NCI-H69 (cell line): ENCODE measurements at places on chromosomes 2 and 18.

DNA sequence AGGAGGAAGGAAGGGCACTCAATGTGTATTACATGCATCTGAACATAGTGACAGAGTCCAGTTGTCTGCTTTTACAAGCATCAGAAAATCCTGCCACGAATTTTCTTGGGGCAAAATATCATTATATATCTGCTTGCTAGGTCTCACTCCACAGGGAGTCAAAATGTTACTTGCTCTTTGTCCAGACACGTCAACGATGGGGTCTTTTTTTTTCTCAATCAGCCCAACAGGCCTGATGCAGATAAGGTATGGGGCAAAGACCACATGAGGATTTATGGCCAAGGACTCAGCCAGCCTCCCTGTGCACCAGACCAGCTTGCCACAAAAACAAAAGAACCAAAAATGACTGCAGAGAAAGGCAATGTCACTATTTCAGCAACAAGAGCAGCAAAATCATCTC, 323.4 kb upstream of the PKDCC start:
- DNase-seq, result no peak

DNA sequence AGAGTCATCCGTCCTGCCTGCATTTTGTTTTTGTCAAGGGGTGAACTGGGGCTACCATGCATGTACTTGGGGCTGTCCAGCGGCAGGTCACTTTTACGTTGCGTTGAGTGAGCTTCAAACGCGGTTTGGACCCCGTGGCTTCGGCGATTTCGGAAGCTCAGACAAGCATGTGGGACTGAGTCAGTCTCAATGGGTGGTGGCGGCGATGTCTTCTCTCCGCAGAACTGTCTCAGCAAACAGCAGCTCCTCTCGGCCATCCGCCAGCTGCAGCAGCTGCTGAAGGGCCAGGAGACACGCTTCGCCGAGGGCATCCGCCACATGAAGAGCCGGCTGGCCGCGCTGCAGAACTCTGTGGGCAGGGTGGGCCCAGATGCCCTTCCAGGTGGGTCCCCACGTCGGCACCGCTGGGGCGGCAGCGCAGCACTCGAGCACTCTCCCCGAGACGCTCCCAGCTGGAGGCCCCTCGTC, 21.3 kb downstream of the FBLN7 start:
- DNase-seq, result no peak

- no peak for DNase-seq
Measured at GRCh38 chr2:115034801-115035200, 592.4 kb downstream of the DPP10 start.

DNA sequence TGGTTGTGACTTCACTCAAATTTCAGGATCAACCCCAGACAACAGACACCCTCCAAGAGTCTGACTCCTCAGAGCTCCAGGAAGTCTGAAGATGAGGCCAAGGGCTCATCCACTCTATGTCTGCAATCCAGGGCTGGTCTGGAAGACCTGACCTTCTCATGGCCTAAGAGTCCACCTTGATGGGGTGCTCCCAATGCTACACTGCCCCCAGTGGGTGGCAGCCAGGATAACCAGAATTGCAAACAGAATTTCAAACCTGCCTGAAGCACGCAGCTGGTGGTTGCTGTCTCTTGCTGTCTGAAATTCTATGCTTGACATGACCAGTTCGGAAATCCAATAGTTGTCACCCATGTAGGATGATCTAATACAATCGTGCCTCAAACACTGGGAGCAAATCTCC, 96.0 kb downstream of the UXS1 start:
- peak; percentile 0 for DNase-seq

GRCh38 chr2:152072011-152072410, 26.8 kb downstream of the CACNB4 start:
- no peak for DNase-seq

DNA sequence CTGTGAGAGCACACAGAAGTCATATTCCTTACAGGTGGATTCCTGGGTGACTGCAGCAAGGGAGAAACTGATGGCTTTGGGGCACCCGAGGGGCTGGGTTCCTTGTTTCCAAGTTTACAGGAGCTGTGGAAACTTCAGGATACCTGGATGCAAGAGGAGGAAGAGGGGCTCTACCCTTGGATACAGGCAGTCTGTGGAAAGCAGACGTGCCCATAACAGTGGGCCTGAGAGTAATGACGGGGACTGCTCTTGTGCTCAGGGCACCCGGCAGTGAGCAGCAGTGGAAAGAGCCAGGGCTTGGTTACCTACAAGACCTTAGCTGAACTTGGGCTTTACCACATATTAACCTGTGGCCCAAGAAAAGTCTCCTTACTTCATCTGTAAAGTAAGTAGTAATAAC, 102.2 kb upstream of the TGFA start:
- no peak for DNase-seq

DNA sequence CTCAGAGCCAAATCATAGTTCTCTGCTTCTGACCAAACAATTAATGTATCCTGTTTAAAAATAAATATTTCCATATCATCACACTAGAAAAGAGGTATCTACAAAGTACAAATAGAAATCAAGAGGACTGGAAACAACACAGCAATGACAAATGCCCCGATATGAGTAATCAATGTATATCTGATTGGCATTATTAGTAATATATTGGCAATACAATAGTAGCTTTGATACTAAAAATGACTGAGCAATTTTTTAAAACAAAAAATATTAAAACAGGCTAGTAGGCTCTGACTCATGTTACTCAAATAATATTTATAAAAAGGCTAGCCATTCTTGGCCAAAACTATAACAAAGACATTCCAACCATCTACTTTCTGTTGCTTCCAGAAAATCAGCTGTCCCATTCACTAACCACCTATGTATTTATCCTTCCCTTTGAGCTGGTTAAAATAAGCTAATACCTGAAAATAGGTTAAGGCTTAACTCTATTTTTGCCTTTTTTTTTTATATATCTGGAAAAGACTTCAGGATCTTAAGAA, 13.3 kb downstream of the PPP4R3B start:
- no peak for DNase-seq

DNA sequence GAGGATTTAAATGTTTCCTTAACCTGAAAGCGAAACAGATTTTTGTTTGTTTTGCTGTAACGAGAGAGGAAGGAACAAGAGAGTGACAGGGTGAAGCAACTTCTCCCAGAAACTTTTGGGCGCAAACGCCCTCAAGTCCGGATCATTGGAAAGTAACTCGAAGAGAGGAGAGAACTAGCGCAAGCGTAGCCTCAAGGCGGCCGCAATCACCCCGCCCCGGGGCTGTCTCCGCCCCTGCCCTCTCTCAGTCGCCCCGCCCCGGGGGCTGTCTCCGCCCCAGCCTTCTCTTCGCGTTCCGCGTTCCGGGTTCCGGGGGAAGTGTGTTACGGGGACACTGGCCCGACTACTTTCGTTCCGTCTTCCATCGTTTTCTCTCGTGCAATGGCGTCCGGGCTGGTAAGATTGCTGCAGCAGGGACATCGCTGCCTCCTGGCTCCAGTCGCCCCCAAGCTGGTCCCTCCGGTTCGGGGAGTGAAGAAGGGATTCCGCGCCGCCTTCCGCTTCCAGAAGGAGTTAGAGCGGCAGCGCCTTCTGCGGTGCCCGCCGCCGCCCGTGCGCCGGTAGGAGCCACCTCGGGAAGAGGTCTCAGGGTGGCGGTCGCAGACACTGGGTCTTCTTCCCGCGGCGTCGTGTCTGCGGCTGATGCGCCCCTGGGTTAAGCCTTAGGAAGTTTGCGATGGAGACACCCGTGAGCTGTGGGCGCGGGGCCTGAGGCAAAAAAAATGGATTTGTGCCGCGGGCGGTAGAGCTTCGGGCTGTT, at the start of gene MRPL44:
MRPL44 (plus strand) TSS at position 372 of the 760 bp plus-strand sequence; CDS start at position 382, 10 bp downstream.
- peak; percentile 95 for DNase-seq

GRCh38 chr2:129710670-129711495, 268.6 kb upstream of the RAB6C start:
- no peak for DNase-seq

GRCh38 chr18:2244641-2245040, 326.7 kb downstream of the METTL4 start:
- no peak for DNase-seq

DNA sequence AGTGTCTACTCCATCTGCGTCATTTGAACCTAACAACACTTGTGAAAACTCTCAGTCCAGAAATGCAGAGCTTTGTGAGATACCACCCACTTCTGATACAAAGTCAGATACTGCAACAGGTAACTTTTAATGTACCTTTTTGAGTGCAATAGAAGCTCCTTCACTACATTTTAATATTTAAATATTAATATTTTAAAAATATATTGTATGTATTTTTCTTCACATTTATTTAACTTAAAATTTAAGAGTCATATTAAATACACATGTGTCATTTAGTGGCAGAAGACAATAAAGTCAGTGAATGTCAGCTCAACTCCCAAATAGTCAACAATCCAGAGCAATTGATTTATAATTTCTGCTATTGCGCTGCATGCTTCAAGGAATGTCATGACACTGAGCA, 13.9 kb downstream of the UBXN4 start:
- no peak for DNase-seq

GRCh38 chr2:195563857-195564512, 93.0 kb upstream of the SLC39A10 start:
- DNase-seq, result no peak

GRCh38 chr2:9373047-9373446, 50.3 kb downstream of the ITGB1BP1 start:
- DNase-seq, result peak; percentile 73

GRCh38 chr18:37482002-37482401, 83.6 kb downstream of the CELF4 start:
- DNase-seq, result no peak

DNA sequence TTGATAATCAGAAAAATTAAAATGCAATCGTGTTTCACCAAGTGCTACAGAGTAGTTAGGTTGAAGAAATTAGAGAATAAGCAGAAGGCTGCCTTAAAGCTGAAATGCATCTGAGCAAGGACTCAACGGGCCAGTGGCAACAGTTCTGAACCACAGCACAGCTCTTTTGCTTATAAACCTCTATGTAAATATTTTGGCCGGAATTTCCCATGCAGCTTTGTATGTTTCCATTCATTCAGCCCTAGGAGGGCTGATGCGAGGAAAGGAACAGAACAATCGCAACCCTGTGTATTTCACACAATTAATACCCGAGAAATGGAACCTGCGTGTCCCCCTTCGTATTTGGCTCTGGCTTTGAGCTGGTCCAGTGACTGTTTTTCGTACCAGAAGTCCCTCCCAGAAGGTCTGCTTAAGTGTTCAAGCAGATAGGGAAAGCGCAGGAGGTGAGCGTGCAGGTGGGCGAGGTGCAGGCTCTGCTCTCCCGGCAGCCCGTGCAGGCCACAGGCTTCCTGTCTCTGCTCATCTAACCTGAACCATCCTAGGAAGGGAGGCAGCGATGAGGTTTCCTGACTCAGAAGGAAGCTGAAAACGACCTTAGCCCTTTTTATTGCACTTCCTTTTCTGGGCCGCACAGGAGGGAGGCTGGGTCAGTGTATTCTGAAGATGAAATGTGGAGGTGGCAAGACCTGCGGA, 67.3 kb downstream of the ASB1 start:
- no peak for DNase-seq

- DNase-seq, result no peak
Measured at GRCh38 chr18:58866066-58866772, 1.5 kb downstream of the ZNF532 start.

- no peak for DNase-seq
Measured at GRCh38 chr2:227684258-227684657, 17.7 kb downstream of the SCYGR5 start.

DNA sequence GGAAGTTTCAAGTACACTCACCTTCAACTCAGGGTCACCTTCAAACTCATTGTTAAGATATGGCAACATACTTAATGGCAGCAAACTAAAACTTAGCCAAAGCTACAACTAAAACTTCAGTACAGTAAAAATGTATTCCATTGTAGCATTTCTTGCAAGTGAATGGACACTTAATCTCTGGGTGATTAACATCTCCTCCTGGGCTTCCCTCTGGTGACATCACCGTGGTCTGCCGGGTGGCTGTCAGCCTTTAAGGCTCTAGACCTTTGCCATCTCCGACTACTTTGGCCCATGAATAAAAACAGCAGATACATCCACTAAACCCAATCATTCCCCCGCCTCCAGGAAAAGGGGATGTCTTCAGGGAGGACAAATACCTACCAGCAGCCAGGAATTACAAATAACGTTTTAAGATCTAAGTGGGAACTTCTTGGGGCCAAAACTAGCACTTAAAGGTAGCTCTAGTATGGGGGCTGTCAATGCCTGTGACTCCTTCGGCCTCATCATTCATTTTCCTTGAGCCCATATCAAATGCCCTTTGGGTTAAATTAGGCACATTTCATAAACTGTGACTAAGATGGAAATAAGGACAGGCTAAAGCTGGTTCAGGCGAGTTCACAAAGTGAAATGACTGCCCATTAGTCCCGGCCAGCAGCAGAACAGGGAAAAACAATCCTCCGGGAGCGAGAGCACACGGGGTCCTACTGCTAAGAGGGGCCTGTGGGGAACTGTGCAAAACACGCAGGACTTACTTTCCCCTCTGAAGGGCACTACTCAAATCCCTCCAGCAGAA, 1.1 kb downstream of the TFCP2L1 start:
- DNase-seq, result no peak

DNA sequence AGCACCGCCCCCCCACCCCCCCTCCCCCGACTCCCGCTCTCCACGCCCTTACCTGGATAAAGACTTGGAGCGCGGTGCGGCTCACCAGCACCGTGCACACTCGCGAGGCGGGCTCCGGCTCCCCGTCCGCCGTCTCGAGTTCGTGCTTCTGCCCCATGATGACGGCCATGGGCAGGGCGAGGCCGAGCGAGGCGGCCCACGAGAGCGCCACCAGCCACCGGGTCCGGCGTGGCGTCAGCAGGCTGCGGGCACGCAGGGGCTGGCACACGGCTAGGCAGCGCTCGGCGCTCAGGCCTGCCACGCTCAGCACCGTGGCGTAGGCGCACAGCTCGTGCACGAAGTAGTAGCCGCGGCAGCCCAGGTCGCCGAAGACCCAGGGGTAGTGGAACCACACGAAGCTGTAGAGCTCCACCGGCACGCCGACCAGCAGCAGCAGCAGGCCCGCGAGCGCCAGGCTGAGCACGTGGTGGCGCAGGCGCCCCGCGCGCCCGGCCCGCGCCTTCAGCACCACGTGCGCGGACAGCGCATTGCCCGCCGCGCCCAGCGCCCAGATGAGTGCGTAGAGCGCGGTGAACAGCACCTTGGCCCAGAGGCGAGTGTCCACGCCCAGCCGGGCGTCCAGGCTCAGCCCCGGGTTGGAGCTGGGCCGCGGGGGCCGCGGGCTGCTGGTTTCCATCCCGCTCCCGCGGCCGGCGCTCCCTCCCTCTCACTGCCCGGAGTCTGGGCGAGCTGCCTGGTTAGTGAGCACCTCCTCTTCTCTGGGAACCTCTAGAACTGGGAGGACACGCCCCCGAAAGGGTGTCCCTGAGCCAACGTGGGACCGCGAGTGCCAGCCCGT, at the start of gene NTSR2:
NTSR2 (minus strand) TSS at position 742 of the 838 bp plus-strand sequence; CDS start at position 676, 66 bp downstream.
- no peak for DNase-seq
